ENCODE measurements at places on chromosomes 2 and 18.

DNA sequence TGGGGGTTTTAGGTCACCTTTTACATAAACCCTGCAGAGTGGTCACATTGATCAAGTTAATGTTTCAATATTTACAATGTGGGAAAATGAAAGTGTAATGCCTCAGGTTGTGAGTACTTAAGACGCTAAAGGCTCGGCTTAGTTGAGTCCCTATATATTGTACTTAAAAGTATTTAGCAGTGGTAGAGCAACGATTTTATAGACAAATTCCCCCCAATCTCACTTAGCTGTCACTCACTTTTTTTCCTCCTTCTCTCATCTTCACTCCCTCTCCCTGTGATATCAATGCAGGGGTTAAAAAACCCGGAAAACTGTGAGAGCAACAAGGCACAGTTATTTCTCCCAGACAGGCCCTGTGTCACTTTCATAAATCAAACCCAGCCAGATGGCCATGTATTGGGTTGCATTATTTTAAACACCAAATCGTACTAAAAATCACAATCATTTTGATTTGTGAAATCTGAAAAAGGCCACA lies 5.4 kb downstream of the POU3F3 start:
- DNase-seq: no peak

DNA sequence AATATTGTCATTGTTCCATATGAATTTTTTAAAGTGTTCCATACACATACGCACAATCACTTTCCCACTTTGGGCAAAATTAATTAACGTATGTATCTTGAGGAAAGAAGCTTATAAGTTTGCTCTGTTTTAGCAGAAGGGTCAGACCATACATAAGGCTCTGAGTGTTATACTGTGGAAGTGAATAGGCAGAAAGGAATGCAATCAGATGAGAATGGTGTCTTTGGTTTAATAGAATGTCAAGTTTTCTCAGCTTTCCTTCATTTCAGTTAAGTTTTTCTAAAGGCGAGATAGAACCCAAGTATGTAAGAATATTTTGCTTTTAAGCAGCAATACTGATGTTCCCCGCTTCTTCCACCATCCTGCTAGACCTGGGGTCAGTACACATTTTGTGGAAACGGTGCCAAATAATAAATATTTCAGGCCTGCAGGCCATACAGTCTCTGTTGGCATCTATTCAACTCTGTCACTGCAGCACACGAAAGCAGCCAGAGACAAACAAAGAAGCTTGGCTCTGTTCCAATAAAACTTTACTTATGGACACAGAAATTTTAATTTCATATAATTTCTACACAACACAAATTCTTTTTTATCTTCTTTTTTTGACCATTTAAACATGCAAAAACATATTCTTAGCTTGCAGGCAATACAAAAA lies 100.6 kb downstream of the UPP2 start:
- no peak for DNase-seq

DNA sequence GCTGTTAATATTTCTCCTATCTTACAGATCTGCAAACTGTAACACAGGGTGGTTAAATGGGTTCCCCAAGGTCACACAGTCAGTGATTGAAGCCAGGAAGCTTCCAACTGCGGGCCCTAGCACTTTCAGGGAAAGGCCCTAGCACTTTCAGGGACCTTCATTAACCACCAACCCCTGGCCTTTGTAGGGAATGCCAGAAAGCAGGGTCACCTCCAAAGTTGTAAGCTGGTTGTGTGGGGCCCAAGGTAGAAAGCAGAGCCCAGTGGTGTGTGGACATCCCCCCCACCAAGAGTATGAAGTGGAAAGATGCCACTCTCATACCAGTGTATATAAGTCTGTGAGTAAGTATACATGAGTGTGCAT lies 4.4 kb downstream of the DLX2 start:
- no peak for DNase-seq

DNA sequence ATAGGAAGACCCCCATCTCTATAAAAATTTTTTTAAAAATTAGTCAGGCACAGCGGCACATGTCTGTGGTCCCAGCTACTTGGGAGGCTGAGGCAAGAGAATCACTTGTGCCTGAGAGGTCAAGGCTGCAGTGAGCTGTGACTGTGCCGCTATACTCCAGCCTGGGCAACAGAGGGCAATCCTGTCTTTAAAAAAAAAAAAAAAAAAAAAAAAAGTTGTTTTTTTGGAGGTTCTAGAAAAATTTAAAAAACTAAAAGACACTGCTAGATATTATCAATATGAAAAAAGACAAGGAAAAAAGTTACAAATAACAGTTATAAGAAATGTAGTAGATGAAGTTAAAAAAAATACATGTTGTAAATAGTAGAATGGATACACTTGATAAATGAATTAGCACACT lies 56.1 kb upstream of the C2orf15 start:
- DNase-seq: peak; percentile 40

GRCh38 chr2:226797989-226798421 lies 1.6 kb downstream of the IRS1 start:
- peak; percentile 8 for DNase-seq

DNA sequence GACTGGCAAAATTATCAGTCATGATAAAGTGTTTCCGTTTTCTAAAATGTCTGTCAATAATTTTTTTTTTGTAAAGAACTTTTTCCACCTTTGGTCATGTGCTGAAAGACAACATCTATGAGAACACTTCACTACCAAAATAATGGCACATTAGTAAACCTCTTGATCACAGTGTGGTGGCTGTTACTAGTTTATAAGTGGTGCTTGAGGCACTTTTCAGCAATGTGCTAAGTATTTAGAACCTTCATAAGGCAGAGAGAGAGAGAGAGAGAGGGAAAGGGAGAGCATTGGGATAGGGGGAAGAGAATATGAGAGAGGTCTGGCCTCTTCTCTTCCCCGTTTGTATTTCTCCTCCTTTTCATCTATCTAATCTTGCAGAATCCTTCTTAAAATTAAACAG lies 1.1 kb upstream of the NYAP2 start:
- no peak for DNase-seq

GRCh38 chr2:172198361-172198760 lies 95.7 kb upstream of the DLX2 start:
- no peak for DNase-seq

GRCh38 chr2:182186132-182186735 lies 200.6 kb downstream of the PPP1R1C start:
- no peak for DNase-seq

- no peak for DNase-seq
These were observed 8.2 kb upstream of the SMAD7 start for GRCh38 chr18:48958951-48959350.

GRCh38 chr18:2223849-2224248 lies 347.5 kb downstream of the METTL4 start:
- DNase-seq: peak; percentile 22

GRCh38 chr2:1802046-1802445 lies 57.7 kb upstream of the PXDN start:
- no peak for DNase-seq

GRCh38 chr2:39620067-39620466 lies 45.6 kb upstream of the TMEM178A start:
- peak; percentile 56 for DNase-seq

DNA sequence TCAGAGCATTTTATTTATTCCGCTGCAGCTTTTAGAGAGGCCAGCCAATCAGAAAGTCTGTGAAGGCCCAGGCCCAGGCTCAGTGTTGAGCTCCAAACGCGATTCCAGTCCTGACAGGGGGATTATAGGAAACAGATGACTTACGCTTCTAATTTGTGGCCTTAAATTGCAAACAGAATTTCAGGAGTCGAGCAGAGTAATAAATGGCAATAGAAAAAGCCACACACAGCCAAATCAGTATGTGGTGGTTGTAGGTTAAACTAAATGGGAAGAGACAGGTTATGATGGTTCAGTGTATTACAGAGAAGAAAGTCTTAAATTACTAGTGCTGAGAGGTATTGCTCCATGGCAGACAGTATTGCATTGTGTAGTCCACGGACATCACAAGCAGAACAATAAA lies 131.0 kb upstream of the ZEB2 start:
- no peak for DNase-seq

GRCh38 chr2:106106622-106107508 lies 87.2 kb downstream of the UXS1 start:
- no peak for DNase-seq

DNA sequence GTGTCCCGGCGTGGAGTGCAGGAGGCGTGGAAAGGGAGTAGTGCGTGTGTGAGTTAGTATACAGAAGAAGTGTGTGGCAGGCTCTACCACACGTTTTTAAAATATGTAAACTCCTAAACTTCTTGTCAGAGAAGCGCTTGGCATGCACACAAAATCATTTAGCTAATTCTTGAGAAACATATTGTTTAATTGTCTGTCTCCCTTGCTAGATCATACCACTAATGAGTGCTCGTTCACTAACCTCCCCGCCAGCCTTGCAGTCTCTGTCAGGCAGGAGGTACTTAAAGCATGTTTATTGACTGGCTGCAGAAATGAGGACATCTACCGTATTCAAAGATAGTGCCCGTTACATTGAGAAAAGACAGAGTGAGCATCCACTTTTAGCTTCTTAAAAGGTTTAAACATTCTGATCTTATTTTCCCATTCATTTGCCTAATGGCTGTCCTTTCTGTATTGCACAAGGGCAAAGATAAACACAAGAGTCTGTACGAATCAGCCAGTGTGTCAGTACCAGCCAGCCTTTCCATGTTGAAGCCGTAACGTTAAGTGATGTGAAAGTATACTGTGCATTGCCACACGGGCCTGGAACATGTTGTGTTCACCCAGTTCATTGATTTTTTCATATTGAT lies 41.4 kb downstream of the TRAPPC12 start:
- no peak for DNase-seq

- DNase-seq: no peak
These were observed 46.2 kb upstream of the SPRED2 start for GRCh38 chr2:65478498-65479135.

GRCh38 chr2:48438266-48438665 lies 91.7 kb upstream of the STON1 start:
- DNase-seq: no peak

GRCh38 chr2:107107351-107107750 lies 221.4 kb upstream of the ST6GAL2 start:
- no peak for DNase-seq

DNA sequence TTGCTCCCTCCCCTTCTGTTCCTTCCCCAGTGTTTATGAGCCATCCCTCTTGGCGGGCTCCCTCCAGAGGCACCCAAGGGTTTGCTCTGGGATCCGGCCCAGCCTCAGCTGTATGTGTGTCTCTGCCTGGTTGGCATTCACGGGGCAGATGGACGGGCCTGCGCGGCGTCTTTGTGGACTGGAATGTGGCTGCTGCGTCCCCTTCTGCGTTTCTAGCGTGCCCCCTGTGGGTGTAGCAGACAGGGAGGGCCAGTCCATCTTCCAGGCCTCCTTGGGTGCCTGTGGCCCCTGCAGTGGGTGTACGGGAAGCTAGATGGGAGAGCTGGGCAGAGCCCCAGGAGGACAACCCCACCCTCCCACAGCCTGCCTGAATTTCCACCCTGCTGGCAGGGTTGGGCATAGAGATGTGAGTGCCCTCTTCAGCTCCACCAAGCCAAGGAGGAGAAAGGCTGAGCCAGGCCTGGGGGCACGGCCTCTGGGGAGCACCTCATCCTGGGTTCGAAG lies 15.7 kb downstream of the GPC1 start:
- no peak for DNase-seq
